ENCODE measurements at places on chromosomes 3 and 15. TPM values are rescaled to one million over a fixed set of nuclear protein-coding genes. Genes with fewer than 3 reads are reported as not detected.

CHRFAM7A gene
- total RNA-seq, result not detected

DNAH1 gene
- 5.9 TPM for total RNA-seq

PHLDB2 gene
- 42.7 TPM for total RNA-seq

TMF1 gene
- 34.5 TPM for total RNA-seq

DNA sequence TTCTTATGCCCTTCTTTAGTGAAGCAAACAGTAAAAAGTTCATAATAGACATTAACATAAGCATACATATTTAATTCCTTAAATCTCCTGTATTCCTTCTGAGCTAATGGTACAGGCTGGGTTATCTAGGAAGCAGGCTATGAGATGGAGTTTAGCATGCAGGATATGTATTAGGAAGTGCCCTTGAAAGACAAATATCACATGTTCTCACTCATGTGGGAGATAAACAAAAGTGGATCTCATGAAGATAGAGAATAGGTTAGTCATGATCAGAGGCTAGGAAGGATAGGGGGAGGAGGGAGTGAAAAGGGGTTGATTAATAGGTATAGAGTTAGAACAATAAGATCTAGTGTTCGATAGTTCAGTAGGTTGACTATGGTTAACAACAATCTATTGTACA lies 105.4 kb downstream of the CLASP2 start:
- DNase-seq, result no peak

DNA sequence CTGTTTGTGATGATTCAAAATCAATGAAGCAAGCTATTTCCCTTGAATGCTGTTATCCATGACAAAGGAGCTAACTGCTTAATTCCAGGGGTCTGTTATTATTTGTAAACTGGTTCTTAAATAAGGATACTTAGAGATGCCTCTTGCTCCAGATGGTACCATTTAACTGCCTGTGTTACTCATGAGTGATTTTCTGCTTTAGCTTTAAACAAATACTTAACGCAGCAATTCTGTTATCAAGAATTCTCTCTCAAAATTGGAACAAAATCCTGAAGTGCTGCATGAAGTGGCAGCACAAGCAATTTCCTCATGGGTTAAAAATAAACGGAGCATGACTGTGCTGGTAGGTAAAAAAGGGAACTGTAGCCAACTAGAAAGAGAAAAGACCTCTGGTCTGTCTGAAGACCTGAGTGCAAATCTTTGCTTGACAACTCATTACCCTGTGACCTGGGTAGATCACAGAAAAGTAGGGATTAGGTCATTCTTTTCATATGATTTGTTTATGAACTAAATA lies 62.5 kb upstream of the GBE1 start:
- no peak for DNase-seq

DNA sequence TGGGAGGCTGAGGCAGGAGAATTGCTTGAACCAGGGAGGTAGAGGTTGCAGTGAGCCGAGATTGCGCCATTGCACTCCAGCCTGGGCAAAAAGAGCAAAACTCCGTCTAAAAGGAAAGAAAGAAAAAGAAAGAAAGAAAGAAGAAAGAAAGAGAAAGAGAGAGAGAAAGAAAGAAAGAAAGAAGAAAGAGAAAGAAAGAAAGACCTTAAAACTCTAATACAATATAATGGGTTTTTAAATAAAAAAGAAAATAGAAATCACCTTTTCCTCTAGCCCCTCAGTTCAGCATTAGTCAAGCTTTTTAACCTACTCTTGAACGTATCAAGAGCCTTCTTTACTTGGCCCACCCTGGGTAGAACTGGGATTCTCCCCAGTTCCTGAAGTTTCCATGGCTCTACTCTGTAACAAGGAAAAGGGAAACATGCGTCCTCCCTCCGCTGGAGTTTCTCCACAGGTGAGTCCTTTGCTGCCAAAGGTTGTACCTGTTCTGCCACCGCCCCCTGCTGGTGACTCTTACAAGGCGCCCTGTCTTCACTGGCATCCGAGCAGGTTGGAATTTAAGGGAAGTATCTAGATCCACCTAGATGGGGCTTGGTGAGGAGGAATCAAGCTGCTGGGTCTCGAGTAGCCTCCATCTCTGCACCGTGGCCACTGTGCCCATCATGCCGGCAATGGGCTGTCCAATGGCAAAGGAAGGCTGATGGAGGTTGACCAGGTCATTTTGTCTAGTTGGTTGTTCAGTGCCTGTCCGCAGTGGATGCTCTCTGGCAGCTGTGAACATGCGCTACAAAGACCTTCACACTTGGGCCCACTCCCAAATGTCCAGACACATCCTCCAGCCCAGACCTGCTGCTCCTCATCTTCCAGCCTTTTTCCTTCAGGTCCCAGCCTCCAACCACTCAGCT lies 20.6 kb upstream of the EPHB3 start:
- peak; percentile 75 for DNase-seq
